CD4-positive, alpha-beta T cell treated with Interleukin-1 beta for 1 hour (primary cell): ENCODE measurements at places on chromosomes 5 and 9.

DNA sequence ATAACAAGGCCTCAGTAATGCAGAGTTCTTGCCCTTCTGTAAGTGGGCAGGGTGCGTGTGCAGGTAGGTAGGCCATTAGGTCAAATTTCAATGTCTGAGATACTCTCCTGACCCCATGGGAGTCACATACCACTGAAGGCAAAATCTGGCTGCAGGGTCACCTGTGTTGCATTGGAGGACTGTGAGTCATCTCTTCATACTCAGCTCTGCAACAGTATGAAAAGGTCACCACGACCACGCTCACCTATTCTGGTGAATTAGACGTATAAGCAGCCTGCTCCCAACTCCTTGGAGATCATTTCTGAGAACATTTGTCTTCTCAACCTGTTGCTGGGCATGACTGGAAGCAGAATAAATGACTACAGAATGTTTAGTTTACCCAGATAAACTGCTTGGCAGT, 599.8 kb downstream of the PDE4D start:
- no peak for DNase-seq

DNA sequence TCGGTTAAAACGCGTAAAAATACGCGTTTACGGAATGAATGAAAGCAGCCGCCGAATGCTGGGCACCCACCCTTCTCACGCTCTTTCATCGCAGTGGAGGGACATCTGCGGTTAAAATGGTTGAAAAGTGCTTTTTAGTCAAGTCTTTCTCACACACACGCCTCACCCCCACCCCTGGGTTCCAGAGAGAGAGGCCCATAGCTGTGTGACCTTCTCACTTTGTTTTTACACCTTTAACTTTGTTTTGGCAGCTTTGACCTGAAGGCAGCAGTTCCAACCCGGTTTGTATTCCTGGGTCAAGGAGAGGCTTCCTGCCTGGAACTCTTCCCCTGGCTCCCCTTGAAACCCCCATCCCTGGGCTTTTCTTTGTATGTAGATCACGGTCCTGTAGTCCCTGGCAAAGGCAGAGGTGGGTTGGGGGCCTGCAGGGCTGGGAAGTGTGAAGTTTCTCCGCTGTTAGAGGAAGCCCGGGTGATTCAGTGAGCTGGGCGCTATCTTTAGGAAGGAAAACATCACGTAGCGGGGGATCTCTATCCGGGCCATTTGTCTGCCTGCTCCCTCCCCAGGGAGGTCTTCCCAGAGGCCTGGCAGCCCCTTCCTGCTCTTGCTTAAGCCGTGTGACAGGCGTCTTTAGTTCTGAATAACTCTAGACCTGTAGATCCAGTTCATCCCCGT, 29.6 kb downstream of the SPRY4 start:
- no peak for DNase-seq

GRCh38 chr5:160021831-160022446, 13.0 kb downstream of the TTC1 start:
- peak; percentile 49 for DNase-seq

GRCh38 chr5:80318212-80318611, 1.6 kb upstream of the SPZ1 start:
- DNase-seq: no peak

DNA sequence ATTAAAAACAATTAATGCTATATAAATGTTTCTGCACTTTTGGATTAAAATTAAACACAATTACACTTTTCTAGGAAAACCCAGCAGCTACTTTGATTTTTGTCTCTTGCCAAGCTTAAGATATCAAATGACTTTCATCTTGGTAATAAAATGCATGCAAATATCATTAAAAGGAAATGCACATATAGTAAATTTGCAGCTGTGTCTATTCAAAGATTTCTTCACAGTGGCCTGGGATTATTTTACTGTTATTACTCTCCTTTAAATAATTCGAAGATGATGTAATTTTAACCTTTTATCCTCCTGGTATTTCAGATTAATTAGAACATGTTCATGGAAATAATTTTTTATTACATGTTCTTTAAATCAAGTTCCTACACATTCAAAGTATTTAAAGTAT, 529.5 kb upstream of the RGMB start:
- DNase-seq: no peak

DNA sequence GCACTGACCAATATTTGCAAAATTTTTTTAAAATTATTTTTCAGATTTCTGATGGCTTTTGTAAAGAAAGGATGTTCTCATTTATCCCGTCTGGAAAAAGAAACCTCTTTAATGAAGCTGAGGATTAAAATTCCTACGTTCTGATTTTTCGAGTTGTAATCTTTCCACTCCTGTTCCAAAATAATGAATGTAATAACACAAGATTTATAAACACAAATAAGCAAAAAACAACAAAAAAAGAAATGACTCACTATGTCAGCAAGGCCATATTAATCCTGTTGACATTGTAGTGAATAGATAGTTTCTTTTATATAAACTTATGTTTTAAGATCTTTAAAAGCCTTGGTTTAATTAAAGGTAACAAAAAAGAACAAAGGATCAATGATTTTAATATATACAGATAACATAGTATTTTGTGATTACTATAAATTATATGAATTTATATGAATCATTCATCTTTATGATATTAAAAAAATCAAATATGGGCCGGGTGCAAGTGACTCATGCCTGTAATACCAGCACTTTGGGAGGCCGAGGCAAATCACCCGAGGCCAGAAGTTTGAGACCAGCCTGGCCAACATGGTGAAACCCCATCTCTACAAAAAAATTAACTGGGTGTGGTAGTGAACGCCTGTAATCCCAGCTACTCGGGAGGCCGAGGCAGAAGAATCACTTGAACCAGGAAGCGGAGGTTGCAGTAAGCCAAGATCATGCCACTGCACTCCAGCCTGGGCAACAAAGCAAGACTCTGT, 336.6 kb upstream of the DAB2 start:
- DNase-seq: no peak

DNA sequence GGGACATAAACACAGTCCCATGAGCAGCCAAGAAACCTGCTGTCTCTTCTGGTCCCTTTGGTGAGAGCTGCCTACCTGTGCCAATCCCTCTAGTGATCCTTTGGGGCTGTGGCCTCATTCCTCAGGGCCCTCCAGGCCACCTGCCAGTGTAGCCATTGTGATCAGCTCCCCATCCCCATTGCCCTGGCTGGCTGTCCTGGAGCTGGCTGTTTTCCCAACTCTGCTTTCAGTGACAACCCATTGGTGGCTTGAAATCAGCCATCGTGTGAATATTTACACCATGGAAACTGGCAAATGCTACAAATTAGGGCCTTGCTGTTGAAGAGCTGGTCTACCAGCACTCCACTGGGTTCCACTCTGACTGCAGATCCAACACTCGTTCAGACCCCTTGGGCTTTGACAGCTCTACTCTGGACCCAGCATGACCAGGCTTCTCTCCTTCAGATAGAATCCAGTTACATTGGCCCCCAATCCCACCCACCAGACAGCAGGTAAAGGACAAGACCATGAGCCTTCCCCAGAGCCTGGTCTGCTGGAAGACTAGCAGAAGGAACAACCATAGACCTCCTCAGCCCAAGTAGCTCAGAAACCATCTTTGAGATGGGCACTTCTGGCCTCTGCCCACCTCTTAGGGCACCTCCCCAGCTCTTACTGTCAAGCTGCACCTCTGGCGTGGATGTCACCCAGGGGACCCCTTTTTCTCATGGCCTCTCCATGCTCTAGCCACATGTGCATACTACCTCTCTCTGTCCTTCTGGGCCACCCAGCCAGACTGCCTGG, 69.2 kb upstream of the NEK6 start:
- no peak for DNase-seq

DNA sequence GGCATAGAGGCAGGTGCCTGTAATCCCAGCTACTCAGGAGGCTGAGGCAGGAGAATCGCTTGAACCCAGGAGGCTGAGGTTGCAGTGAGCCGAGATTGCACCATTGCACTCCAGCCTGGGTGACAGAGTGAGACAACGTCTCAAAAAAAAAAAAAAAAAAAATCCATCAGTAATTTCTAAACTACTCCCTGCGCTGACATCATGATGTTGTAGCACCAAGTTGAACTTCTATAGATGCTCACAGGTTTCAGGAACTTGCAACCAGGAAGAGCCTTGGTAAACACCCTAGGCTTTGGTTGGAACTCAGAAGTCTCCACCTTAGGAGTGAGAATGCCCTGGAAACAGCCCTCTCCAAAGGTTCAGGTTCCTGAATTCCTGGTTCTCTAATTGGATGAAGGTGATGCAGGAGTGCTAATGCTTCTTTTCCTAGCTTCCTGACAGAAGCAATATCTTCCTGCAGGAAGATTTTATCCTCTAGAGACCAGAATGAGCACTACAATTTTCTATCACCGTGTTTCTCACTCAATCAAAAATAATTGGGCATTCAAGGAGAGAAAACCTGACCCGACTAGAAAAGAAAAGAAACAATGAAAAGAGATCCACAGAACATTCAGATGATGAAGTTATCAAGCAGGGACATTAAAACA, 469.6 kb downstream of the GADD45G start:
- no peak for DNase-seq

GRCh38 chr9:90140131-90140818, 502.3 kb downstream of the DIRAS2 start:
- DNase-seq: no peak

DNA sequence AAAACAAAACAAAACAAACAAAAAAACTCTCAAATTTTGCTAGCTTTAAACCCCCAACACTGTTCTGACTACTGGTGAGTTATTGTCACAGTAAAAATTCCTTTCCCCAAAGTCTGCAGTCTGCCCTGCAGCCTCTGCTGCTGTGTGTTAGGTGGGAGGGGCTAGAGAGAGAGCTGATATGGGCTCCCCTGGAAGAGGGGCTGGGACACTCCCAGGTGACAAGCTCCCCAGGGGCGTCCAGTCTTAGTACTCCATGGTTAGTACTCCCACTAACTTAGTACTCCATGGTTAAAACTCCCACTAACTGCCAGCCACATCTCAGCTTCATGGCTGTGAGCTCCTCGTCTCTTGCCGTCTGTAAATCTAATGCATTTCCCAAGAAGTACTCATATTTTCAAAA, 191.9 kb downstream of the FANCC start:
- no peak for DNase-seq

DNA sequence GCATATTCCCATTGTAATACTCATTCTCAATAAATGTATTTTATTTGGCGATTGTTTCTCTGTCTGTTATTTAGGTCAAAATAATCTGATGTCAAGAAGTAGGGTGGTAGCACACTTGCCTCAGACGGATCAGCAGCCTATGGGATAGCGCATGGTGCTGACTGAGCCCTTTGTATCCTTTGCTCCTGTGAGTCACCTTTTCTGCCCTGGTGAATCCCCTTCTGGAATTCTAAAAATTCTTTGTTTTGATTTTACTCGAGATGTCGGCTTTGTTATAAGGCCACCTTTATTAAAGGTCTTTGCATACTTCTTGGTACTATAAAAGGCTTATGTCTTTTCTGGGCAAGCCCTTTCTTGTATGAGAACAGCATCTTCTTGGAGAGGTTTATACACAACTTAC, 1187.8 kb downstream of the CDH9 start:
- no peak for DNase-seq
